Vagina (tissue), 2 donors: ENCODE measurements at places on chromosomes 13 and 19. TPM values are rescaled to one million over a fixed set of nuclear protein-coding genes. Genes with fewer than 3 reads are reported as not detected.

DNA sequence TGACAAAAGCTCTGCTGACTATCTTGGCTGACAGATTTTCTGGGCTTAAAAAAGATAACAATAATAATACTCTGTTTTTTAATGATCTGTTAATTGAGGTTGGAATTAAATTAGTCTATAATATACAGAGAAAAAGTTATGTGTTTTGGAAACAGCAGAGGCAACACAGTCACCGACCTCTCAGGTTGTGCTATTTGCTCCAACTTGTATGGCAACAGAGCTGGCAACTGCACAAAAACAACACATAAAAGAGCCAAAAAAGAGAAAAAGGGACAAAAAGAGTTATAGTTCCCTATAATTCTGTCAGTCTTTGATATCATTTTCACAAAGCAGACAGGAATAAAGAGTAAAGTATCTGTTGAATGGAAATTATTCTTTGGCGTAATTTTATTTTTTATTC is 102.3 kb upstream of the POSTN start:
- DNase-seq, result no peak
- H3K4me1 ChIP-seq, result no peaks in the 10 kb centered on the region
- no peaks in the 10 kb centered on the region for H3K36me3 ChIP-seq
- peak overlapping the region; percentile 45 for H3K27ac ChIP-seq
- H3K27me3 ChIP-seq, result no peaks in the 10 kb centered on the region

The FUT2 gene
- total RNA-seq, result 6.1 TPM

DNA sequence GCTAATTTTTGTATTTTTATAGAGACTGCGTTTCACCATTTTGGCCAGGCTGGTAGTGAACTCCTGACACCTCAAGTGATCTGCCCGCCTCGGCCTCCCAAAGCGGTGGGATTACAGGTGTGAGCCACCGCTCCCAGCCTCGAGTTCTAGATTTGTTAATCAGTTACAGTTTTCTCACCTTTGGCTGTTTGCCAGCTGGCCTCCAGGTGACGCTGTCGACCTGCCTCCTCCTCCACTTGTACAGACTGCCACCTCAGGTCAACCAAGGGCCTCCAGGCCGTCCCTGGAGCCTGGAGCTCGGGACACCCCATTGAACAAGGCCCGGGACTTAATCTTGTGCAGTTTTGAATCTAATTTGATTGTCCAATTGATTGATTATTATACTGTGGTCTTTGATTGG is 45.5 kb downstream of the IER2 start:
- no peak overlapping the region for H3K27ac ChIP-seq
- no peaks in the 10 kb centered on the region for H3K4me1 ChIP-seq
- H3K27me3 ChIP-seq, result no peaks in the 10 kb centered on the region
- H3K4me3 ChIP-seq, result no peak overlapping the region
- no peaks in the 10 kb centered on the region for H3K36me3 ChIP-seq
- DNase-seq, result no peak

GRCh38 chr19:5491565-5491964 is 36.3 kb downstream of the ZNRF4 start:
- H3K4me1 ChIP-seq, result no peaks in the 10 kb centered on the region
- no peak overlapping the region for H3K27ac ChIP-seq
- DNase-seq, result no peak
- no peaks in the 10 kb centered on the region for H3K27me3 ChIP-seq
- no peak overlapping the region for H3K4me3 ChIP-seq
- H3K36me3 ChIP-seq, result no peaks in the 10 kb centered on the region

GRCh38 chr19:43760941-43761340 is 6.2 kb upstream of the SMG9 start:
- H3K36me3 ChIP-seq, result no peaks in the 10 kb centered on the region
- no peak for DNase-seq
- no peak overlapping the region for H3K27ac ChIP-seq
- H3K4me1 ChIP-seq, result peaks cover 23% of the 10 kb centered on the region

DNA sequence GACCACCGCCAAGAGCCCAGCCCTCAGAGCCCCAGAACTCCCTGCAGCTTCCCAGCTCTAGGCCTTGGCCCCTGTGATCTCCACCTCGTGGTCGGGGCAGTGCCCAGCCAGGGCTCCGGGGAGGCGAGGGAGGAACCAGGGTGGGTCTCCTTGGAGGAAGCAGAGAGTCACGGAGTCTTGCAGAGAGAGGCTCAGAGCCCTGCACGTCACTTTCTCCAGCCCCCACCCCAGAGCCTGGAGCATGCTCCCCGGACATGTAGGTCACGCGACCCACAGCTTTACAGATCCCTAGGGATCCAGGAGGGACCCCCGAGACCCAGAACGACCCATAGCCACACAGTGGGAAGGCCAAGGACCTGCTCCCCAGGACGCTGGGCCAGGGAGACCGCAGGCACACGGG is 11.9 kb downstream of the GADD45B start:
- no peaks in the 10 kb centered on the region for H3K36me3 ChIP-seq
- H3K4me1 ChIP-seq, result peaks cover 45% of the 10 kb centered on the region
- no peak for DNase-seq
- H3K27ac ChIP-seq, result no peak overlapping the region
- no peak overlapping the region for H3K4me3 ChIP-seq

DNA sequence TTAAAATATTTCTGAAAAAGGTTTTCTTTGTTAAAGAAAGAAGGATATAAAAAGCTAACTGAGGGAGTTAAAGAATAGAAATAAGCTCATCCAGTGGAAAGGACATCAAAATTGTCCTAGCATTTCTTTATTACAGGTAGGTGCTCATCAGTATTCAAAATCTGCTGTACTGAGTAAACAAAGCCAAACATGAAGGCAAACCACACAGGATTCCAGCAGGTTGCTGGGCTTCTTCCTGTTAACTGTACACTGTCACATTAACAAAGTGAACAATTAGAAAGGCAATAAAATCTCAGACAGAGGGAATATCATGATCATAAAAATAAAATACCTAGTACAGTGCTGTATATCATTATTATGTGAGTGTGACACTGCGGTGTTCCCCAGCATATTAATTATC is 1541.0 kb downstream of the SLITRK5 start:
- H3K27me3 ChIP-seq, result no peaks in the 10 kb centered on the region
- H3K27ac ChIP-seq, result no peak overlapping the region
- H3K36me3 ChIP-seq, result no peaks in the 10 kb centered on the region

DNA sequence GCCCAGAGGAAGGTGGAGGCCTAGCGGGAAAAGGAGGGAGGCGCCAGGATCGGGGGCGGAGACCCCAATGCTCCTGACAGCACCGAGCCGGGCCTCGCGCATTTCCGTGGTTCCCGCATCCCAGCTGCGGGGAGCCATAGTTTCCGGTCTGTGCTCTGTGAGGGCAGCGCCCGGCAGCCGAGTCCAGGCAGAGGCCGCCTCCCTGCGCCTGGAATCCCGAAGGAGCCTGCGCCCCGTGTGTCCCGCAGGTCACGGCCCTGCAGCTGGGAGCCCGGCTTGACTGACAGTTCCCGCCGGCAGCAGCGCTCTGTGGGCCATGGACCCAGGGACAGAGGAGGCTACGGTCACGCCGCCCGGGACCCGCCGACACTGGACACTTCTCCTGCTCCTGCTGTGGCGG is 74.6 kb upstream of the C13orf46 start:
- no peak overlapping the region for H3K4me3 ChIP-seq
- no peaks in the 10 kb centered on the region for H3K27me3 ChIP-seq
- no peaks in the 10 kb centered on the region for H3K36me3 ChIP-seq

The DAND5 gene
- not detected for total RNA-seq

The LYL1 gene
- total RNA-seq, result 11.5 TPM

The RNF225 gene
- total RNA-seq, result 0.98 TPM

- H3K27me3 ChIP-seq, result no peaks in the 10 kb centered on the region
- DNase-seq, result no peak
- H3K36me3 ChIP-seq, result no peaks in the 10 kb centered on the region
- H3K4me1 ChIP-seq, result no peaks in the 10 kb centered on the region
- no peak overlapping the region for H3K4me3 ChIP-seq
These were observed 30.6 kb upstream of the FAM216B start for GRCh38 chr13:42750794-42751193.

The CYP4F2 gene
- 6.9 TPM for total RNA-seq

- H3K27ac ChIP-seq, result no peak overlapping the region
- peaks cover 4% of the 10 kb centered on the region for H3K27me3 ChIP-seq
- no peak overlapping the region for H3K4me3 ChIP-seq
- DNase-seq, result no peak
- H3K36me3 ChIP-seq, result no peaks in the 10 kb centered on the region
These were observed 4.8 kb downstream of the C19orf25 start for GRCh38 chr19:1474011-1474764.

GRCh38 chr19:37963190-37963936 is 56.4 kb downstream of the SIPA1L3 start:
- H3K27me3 ChIP-seq, result no peaks in the 10 kb centered on the region
- H3K4me3 ChIP-seq, result no peak overlapping the region
- no peaks in the 10 kb centered on the region for H3K36me3 ChIP-seq
- DNase-seq, result no peak
- peaks cover 12% of the 10 kb centered on the region for H3K4me1 ChIP-seq
- no peak overlapping the region for H3K27ac ChIP-seq

DNA sequence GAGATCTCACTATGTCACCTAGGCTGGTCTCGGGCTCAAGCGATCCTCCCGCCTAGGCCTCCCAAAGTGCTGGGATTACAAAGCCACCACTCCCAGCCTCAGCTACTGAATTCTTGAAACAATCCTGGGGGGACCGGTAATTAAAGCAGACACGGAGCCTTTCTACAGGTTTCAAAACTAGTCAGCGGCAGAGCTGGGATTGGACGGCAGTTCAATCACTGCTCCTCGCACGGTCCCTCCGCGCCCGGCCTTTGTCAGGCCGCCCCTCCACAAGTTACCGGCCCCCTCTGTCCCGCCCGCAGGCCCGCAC is 229 bp downstream of the BORCS8 start:
- no peak for DNase-seq
- peak overlapping the region; percentile 97 for H3K4me3 ChIP-seq
- peak overlapping the region; percentile 99 for H3K27ac ChIP-seq
- no peaks in the 10 kb centered on the region for H3K36me3 ChIP-seq
- no peaks in the 10 kb centered on the region for H3K27me3 ChIP-seq

The PGLYRP1 gene
- total RNA-seq, result not detected

DNA sequence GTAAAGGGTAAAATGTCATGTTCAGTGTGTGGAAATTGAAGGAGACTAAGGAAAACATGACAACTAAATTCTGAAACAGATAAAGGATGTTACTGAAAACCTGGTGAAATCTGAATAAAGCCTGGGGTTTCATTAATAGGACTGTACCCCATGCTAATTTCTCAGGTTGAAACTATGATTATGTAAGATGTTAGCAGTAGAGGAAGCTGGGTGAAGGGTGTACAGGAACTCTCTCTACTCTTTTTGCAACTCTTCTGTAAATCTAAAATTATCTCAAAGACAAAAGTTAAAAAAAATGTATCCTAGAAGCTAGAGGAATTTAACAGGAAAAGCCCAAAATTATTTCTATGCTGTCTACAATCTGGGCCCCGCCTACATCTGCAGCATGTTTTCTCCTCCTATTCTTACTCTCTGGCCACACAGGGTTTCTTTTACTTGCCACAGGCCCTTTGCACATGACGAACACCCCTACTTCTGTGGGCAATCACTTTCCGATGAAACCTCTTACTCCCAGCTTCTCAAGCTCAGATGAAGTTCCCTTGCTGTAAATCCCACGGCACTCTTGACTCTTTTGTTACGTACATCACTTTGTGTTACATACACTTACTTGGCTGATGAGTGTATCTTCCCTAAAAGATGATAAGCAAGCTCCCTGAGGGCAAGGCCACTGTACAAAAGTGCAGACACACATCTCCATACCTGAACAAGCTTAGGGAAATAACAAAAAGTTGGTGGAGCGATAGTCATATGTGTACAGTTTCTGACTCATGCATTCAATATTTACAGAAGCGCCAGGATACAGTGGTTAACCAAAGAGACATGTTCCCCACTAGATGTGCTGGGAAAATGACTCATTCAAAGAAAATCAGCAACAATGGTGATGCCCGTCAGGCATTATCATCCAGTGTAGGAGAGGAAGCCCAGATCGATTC is 32.6 kb downstream of the RUBCNL start:
- H3K27me3 ChIP-seq, result no peaks in the 10 kb centered on the region
- no peak overlapping the region for H3K4me3 ChIP-seq
- no peaks in the 10 kb centered on the region for H3K4me1 ChIP-seq
- H3K36me3 ChIP-seq, result no peaks in the 10 kb centered on the region

The ZNF112 gene
- total RNA-seq, result 9.6 TPM

The GJB6 gene
- 121 TPM for total RNA-seq

- H3K27me3 ChIP-seq, result no peaks in the 10 kb centered on the region
- no peaks in the 10 kb centered on the region for H3K36me3 ChIP-seq
- H3K4me1 ChIP-seq, result no peaks in the 10 kb centered on the region
- no peak overlapping the region for H3K27ac ChIP-seq
- no peak for DNase-seq
These were observed 295.3 kb downstream of the MZT1 start for GRCh38 chr13:72431981-72432682.

- no peak overlapping the region for H3K4me3 ChIP-seq
- H3K27ac ChIP-seq, result no peak overlapping the region
- H3K4me1 ChIP-seq, result peaks cover 19% of the 10 kb centered on the region
These were observed 4.8 kb downstream of the LSR start for GRCh38 chr19:35253316-35254286.

DNA sequence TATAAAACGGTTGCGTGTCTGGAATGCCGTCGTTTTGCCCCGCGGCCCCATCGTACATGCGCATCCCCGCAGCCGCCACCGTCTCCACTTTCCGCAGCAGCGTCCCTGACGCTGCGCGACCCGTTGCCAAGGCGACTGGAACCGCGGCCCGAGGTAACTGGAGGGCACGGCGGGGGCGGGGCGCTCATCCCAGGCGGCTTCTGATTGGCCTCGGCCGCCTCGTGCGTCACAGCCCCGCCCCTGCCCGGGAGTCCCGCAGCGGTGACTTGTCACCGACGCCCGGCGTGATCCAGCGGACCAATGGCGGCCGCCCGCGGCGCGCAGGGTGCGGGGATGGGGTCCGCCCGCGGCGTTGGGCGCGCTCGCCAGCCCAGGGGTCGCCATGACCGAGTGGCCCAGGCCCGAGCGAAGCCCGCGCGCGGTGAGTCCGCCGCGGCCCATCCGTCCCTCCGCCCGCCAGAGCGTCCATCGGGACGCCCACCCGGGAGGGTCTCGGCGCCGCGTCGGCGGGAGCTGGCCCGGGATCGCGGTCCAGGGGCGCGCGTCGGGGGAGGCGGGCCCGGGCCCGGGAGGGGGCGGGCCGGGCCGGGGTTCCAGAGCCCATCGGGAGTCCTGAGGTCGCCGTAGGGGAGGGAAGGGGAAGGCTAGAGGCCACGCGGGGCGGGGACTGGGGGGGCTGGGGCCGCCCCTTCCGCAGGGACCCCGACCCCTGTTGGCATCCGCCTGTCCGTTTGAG is at the start of gene ZSCAN1:
ZSCAN1 (plus strand) TSS at position 285 of the 736 bp plus-strand sequence. CDS start 3,812 bp downstream, outside the sequence.
- peak within 1 kb of the TSS; percentile 51 for H3K4me3 ChIP-seq
- no peak for DNase-seq
- no peaks in the 10 kb centered on the region for H3K36me3 ChIP-seq
- H3K27ac ChIP-seq, result no peak within 1 kb of the TSS
- no peaks in the 10 kb centered on the region for H3K4me1 ChIP-seq
- no peaks in the 10 kb centered on the region for H3K27me3 ChIP-seq

- H3K27me3 ChIP-seq, result no peaks in the 10 kb centered on the region
- no peak overlapping the region for H3K4me3 ChIP-seq
- peak overlapping the region; percentile 82 for H3K27ac ChIP-seq
These were observed 23.8 kb upstream of the MEDAG start for GRCh38 chr13:30882026-30882850.

GRCh38 chr13:39985071-39985470 is 329.6 kb downstream of the COG6 start:
- H3K27me3 ChIP-seq, result no peaks in the 10 kb centered on the region
- no peaks in the 10 kb centered on the region for H3K4me1 ChIP-seq
- H3K4me3 ChIP-seq, result no peak overlapping the region
- no peaks in the 10 kb centered on the region for H3K36me3 ChIP-seq

The ZNF234 gene
- total RNA-seq, result 11.3 TPM
